ENCODE measurements at places on chromosomes 5 and 9. TPM values are rescaled to one million over a fixed set of nuclear protein-coding genes. Genes with fewer than 3 reads are reported as not detected.

The HMMR gene
- 3.5 TPM for total RNA-seq

The ITGA2 gene
- total RNA-seq: 0.80 TPM

The RNF20 gene
- total RNA-seq: 31.5 TPM

The EQTN gene
- total RNA-seq: 0.98 TPM

The FABP6 gene
- total RNA-seq: not detected

The PALM2AKAP2 gene
- total RNA-seq: 8.8 TPM

The ADAMTSL1 gene
- total RNA-seq: 3.6 TPM

DNA sequence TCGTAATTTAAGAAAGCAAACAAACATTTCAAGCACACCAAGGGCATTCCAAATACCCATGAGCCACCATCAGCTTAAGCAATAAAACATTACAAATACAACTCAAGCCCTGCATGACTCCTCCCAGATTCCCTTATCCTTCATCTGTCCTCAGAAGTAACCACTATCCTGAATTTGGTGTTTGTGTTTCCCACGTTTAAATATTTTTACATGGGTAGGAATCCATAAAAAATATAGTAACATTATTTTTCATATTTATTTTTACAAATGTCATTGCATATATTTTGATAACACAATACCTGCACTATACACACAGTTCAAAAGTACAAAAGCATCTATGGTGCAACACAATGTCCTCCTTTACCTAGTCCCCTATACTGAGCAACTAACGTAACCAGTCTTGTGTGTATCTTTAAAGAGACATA is 6.4 kb downstream of the PRKAA1 start:
- DNase-seq: no peak

- DNase-seq: no peak
Measured at GRCh38 chr5:76999451-76999850, 30.8 kb upstream of the AGGF1 start.

- DNase-seq: no peak
Measured at GRCh38 chr9:81621785-81622259, 67.5 kb downstream of the TLE1 start.

DNA sequence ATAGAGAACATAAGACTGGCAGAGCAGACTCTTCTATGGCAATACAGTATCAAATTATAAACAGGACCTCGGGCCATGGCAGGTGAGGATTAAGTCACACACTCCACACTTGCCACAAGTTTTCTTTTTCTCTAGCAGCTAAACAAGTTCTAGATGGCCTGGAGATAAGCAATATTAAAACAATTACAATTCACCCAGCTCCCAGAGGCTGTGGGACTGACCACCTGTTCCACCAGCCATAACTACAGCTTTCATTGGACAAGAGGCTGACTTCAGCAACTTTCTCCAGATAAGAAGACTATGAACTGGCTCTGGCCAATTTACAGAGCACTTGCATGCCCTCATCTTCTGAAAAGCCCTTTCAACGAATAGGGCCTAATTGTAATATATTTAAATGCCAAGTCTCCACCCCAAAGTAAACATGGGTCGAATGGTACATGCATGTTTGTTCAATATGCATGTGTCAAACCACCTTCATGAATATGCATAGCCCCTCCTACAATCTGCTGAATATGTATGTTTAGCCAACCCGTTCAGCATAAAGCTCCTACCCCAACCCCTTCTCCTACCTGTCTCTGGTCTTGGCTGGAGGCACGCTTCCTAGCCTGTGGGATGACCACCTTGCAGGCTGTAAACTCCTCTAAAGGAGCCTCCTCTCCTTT is 6.1 kb upstream of the CFAP157 start:
- DNase-seq: no peak

- DNase-seq: no peak
Measured at GRCh38 chr5:139600336-139600949, 39.3 kb downstream of the UBE2D2 start.

GRCh38 chr9:69806627-69807026 is 14.0 kb upstream of the CFAP95 start:
- DNase-seq: no peak

GRCh38 chr5:178426326-178427130 is 163.7 kb downstream of the COL23A1 start:
- no peak for DNase-seq

DNA sequence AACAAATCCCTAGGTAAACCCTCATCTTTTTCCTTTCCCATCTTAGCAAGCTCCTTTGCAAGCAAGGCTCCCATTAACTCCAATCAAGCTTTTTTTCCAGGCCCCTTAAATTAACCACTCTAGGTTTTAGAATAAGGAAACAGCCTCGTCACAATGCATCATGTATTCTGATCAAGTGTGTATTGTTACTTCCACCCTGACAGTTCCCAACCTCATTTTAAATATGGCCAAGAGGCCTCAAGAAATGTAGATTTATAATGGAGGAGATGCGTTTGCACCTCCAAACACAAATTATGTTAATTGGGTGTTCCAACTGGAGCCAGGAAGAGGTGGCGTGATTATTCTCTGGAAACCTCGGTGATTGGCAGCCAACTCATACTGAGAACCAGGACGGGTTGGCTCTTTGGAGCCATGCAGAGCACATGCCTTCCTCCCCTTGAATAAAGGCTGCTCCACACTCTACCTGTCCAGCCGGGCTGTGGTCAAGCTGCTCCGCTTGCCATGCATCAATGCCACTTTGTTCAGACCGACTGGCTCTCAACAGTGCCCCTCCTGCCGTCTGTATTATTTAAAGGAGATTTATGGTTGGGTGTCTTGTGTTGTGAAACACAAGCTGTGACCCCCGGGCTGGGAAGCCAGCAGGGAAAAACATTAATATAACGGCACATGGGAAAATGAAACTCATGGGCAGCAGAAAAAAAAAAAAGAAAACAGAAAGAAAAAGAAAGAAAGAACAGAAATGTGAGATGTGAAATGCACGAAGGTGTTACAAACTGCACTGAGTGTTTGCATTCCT is 191.1 kb downstream of the EBF1 start:
- no peak for DNase-seq

GRCh38 chr5:107342371-107342770 is 328.4 kb downstream of the EFNA5 start:
- DNase-seq: no peak

GRCh38 chr5:109316634-109317033 is 93.1 kb downstream of the PJA2 start:
- DNase-seq: no peak

DNA sequence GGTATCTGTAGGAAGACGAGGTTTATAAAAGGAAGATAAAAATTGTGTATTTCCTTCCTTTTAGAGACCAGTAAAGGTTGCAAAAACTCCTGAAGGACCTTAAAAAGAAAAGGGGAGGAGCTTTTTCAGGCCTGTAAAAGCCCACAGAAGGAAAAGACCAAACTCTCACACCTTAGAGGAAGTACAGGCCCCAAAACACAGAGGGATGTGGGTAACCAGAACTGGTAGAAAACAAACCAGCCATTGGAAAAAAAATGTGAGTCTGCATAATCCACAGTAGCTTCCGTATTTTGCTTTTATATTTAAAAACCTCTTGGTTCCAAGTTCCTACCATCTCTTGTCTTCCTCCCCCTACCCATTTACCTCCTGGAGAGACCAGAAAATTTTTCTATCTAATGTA is 8.5 kb downstream of the GIN1 start:
- DNase-seq: no peak

DNA sequence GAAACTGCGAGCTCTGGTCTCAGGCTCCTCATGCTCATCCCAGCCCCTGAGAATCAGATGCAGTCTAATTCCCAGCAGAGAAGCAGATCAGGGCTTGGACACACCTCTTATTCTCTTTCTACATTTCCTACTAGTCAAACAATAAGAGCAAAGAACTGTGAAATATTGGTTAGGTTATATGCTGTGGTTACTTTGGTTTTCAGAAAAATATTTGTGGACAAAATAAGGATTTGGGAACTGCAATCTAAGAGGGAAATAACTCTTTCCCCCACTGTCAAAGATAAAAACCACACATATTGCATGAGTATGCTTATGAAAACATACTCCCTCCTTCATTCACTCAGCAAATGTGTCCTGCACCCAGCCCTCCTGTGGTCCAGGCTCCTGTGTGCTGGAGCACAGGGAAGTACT is 164.5 kb upstream of the S1PR3 start:
- no peak for DNase-seq

- DNase-seq: no peak
Measured at GRCh38 chr5:94777056-94777880, 158.8 kb downstream of the SLF1 start.

DNA sequence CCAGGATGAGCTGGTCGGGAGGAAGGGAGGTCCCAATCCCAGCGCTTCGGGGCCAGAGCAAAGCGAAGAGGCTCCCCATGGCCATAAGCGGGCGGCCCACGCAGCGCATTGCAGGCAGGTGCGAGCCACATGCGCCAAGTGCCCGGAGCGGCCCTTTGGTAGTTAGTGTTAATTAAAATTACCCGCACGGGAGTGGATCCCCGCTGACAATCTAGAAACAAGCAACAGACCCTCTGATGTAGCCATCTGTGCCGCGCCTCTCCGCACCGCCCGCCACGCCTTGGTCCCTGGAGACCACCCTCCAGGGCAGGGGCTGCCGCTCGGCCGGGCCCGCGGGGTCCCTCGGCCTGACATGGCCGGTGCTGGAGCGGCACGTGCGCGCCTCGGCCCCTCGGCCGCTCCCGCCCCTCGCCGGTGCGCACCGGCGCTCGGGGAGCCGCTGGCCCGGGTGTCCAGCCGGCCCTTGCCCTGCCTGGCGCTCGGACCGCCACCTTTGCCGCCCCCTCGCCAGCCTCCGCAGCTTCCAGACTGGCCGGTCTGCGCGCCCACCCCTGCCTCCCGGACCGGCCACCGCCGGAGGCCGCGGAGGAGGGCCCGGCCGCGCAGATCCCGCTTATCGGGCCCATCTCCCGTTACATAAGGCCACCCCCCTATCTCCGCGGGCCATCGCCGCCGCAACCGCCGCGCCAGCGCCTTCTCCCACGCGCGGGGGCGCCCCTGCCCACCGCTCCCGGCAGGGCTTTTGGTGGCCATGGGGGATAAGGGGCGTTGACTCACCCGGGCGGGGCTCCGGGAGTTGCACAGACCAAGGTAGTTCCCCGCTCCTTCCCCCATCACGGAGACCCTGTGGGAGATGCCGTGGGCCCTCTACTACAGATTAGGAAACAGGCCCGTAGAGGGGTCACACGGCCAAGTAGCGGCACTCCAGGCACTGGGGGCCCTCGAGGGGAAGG is 1.9 kb upstream of the IL13 start:
- no peak for DNase-seq

DNA sequence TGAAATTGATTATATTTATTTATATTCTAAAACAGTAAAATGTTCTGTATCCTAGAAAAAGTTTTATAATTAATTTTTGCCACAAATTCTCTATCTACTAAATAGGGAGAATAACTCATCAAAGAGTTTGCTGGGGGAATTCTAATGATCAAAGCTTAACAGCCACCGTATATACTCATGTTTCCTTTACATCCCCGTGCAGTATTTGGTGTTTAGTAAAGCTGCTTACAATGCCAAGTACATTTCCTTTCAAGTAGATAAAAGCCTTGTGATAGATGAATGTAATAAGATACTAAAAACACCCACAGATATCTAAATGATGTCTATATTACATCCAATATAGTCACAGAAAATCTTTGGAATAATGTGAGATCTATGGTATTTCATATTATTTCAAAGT is 312.2 kb downstream of the HCN1 start:
- no peak for DNase-seq

DNA sequence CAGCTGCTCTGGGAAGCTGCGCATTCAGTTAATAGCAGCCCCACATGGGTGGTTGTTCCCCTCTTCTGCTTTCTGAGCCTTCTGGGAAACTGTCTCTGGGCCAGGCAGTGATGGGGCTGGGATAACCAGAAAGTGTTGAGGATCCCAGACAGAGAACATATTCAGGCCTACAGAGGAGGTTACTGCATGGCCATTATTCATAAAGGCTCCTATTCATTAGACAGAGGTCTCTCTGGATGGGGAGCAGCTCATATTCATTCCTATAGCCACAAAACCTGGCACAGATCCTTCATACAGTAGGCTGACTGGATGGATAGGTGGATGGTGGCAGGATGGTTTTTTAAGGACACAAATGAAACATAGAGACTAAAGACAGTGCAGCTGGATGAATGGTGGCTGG is 76.3 kb downstream of the HSPA4 start:
- DNase-seq: no peak

GRCh38 chr5:169945831-169946261 is 34.4 kb downstream of the INSYN2B start:
- peak; percentile 61 for DNase-seq

GRCh38 chr5:149724884-149725283 is 5.2 kb upstream of the PPARGC1B start:
- DNase-seq: peak; percentile 54

DNA sequence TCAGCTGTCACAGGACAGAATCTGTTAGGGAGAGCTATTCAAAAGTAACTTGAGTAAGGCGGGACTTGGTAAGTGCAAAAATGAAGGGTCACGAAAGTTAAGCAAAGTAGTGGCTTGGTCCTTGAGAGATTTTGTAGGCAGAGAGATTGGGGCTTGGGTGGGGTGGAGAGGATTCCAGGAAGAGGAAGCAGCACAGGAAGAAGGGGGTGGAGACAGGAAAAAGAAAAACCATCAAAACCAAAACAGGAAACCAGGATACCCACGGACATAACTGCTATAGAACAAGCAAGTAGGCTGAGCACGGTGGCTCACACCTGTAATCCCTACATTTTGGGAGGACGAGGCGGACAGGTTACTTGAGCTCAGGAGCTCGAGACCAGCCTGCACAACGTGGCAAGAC is 3.7 kb downstream of the ROPN1L start:
- DNase-seq: no peak

All from breast epithelium (tissue), 4 donors.